ENCODE measurements at places on chromosomes 12 and 14. TPM values are rescaled to one million over a fixed set of nuclear protein-coding genes. Genes with fewer than 3 reads are reported as not detected.

The RNF212B gene
- not detected for total RNA-seq

The CEBPE gene
- 0.68 TPM for total RNA-seq

The VDR gene
- total RNA-seq: 55.8 TPM

DNA sequence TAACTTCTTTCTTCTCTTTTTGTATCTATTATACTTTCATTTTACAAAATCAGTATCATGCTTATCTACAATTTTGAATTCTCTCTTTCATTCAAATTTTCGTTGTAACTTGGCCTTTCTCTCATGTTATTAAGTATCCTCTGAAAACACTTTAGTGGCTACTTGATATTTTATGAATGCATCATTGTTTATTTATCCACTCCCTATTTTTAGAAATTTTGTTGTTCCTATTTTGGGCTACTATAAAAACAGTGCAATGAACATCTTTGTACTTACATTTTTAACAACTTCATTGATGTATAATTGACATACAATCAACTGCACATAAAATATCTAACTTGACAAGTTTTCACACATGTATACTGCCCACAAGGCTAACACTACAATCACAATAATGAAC lies 44.0 kb upstream of the AMIGO2 start:
- no peak overlapping the region for H3K27ac ChIP-seq
- H3K36me3 ChIP-seq: peaks cover 40% of the 10 kb centered on the region
- H3K4me1 ChIP-seq: peaks cover 30% of the 10 kb centered on the region
- no peak for DNase-seq
- no peak overlapping the region for H3K4me3 ChIP-seq

- H3K27ac ChIP-seq: no peak overlapping the region
- no peaks in the 10 kb centered on the region for H3K27me3 ChIP-seq
- peaks cover 3% of the 10 kb centered on the region for H3K36me3 ChIP-seq
- DNase-seq: no peak
Measured at GRCh38 chr14:52304248-52304904, 9.7 kb upstream of the PTGER2 start.

GRCh38 chr14:100241279-100241678 lies 2.3 kb downstream of the YY1 start:
- peak overlapping the region; percentile 88 for H3K27ac ChIP-seq
- no peak for DNase-seq
- H3K4me3 ChIP-seq: peak overlapping the region; percentile 84

DNA sequence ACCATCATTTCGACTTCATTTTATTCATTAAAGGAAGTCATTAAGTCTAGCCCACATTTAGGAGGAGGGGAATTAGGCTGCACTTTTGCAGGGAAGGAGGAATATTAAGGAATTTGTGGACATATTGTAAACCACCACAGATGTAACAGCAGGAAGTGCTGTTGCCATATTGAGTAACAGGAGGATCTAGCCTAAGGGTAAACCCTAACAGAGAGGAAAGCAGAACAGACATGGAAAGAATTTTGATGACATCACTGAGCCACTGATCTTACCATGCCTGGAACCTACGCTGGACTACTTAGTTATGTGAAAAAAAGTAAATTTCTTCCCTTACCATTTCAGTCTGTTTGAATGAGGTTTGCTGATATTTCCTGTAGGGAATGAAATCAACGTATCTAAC lies 100.7 kb upstream of the ATF7IP start:
- DNase-seq: no peak
- H3K27ac ChIP-seq: no peak overlapping the region
- peaks cover 11% of the 10 kb centered on the region for H3K4me1 ChIP-seq
- no peak overlapping the region for H3K4me3 ChIP-seq
- no peaks in the 10 kb centered on the region for H3K27me3 ChIP-seq

Measured in activated naive CD8-positive, alpha-beta T cell treated with anti-CD3 and anti-CD28 coated beads for 36 hours (primary cell).